NCI-H2081 treated with DMSO at 0.1 percent for 48 hours (cell line): ENCODE measurements at places on chromosomes 2 and 18.

DNA sequence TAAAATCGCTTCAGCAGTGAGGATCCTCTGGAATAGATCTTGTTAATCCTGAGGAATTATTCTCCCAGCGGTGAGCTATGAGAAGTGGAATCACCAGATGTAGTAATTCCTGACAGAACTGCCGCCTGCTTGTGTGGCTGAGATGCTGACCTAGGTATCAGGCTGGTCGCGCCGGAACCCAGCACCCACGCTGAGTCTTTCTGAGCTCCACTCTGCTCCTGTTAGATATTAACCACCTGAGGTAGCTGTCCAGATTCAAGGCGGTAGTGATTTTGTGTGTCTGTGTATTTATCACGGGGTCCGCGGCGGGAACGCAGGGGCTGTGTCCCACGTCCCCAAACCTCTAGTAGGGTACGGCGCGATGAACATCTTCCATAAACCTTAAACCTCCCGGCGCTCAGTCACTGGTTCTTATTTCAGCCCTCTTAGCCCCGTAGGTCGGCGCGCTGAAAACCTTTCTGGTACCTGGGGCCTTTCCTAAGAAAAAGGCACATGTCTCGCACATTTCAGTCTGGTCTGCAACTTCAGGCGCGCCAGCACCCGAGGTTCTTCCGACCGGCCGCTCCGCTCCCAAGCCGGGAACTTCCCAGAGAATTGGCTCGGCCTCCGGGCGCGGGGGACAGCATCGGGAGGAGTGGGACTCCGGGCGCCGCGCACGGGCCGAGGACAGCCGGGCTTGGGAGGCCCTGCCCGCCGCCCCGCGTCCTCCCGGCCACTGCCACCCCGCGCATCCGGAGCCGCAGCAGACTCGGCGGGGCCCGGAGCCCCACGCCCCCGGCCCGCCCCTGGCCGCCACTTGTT, 542 bp upstream of the CNNM3 start:
- no peak for DNase-seq

DNA sequence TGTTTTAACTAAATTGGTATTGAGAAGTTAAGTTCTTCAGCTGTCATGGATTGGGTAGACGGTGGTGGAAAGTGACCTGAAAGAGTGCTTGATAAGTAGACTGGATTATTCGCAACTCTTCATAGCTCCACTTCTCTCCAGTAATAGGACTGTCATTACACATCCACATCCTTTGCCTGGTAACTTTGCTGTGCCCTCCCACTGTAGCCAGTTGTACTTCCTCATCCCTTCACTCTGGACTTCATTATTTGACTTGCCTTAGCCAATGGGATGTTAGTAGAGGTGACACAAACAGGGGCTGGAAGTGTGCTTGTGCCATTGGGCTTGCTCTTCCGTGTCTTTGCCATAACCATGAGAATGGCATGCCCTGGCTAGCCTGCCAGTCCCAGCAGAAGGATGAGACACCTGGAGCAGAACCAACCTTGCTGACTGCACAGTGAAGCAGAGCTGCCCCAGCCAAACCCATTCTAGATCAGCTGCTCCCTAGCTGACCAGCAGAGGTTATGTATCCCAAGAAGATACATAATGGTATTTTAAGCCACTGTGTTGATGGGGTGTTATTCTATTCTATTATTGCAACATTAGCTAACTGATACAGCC, 16.9 kb downstream of the QPCT start:
- no peak for DNase-seq

GRCh38 chr2:62292190-62292589, 96.3 kb downstream of the B3GNT2 start:
- DNase-seq: no peak

DNA sequence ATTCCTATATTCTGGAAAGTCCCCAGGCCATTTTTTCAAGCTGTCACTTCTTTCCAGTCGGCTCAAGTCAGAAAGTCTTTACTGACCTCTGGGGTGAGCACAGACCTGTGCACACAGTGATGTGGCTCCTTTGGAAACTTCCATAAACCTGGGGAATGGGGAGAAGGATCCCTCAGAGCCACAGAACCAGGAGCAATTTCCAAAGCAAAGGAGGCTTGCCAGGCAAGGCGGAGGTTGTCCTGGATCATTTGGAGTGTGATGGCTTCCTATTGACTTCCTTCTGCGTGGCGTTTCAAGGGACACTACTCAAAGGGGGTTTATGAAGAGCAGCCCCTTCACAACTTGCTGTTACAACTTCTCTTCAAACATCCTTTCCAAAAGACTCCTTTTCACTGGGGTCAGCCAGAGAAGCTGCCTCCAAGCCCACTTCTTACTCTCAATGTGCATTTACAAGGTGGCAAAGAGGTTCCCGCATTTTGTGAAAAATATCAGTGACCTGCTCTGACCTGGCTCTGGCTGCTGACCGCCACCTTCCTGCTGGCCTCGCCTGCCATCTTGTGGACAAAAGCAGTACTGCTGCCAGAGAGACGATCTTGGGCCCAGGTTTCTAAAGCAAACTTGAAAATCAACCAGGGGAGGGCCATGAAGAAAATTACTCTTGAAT, 18.2 kb upstream of the TMEM247 start:
- DNase-seq: no peak

DNA sequence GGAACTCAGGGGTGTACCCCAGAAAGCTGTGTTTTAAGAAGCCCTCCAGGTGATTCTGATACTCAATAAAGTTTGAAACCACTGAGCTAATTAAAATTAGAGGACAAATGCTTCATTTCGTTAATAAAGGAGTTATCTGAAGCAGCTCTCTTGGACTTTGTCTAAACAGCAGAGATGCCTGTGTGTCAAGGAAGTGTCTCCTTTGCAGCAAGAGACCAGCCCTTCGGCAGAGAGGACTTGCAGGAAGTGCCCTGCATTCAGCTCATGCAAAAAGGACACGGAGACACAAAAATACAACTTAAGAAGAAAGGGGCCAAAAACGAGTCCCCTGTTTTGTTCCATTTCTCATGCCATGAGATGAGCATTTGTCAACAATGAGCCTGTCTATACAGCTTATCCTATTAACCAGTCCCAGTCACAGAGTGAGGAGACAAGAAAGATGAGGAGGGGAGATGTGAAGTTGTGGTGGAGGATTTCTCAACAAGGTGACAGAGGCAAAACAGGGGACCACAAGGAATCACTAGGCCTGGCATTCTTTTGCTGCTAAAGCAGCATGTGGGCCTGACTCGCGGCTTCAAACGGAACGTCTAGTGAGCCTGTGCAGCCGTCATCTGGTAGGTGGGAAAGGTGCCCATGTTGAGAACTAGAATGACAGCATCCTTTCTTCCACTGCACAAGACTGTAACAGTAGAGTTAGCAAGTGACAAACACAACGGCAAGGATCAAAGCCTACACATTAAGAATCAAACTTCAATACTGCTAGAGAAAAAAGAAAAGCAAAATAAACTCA, 152.3 kb downstream of the ANTXR1 start:
- DNase-seq: no peak

- no peak for DNase-seq
These were observed 33.2 kb upstream of the GRHL1 start for GRCh38 chr2:9918275-9918674.

DNA sequence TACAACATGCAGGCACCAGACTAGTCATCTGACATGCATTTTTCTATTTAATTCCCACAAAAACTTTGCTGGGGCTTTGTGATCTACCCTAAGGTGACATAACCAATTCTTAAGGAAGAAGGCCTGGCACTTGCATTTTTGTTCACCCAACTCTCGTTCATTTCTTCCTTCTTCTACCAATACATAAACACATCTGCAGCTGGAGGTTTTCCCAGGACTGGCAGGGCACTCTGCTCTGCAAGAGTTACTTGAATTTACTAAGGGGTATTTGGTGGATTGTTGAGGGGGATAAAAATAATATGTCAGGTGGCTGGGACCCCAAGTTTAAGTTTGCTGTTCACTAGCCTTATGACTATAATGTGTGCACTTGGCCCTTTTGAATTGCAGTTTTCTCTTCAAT, 111.4 kb upstream of the TRIB2 start:
- DNase-seq: no peak

GRCh38 chr2:222433332-222434173, 9.2 kb downstream of the SGPP2 start:
- DNase-seq: peak; percentile 40

- DNase-seq: no peak
These were observed 41.8 kb upstream of the KLF11 start for GRCh38 chr2:10001586-10001985.

- DNase-seq: no peak
These were observed 50.4 kb downstream of the PLB1 start for GRCh38 chr2:28546242-28546641.

DNA sequence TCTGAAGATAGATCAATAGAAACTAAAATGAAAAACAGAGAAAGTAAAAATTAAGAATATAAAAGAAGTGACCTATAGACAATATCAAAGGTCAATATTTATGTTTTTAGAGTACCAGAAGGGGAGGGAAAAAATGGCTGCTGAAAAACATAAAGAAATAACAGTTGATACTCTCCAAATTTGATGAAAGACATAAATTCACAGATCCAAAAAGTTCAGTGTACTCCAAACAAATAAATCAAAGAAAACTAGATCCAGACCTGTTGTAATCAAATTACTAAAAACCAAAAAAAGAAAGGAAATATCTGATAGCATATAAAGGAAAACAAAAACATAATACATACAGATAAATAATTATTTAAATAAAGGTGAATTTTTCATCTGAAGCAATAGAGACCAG, 1689.1 kb upstream of the TMEFF2 start:
- no peak for DNase-seq

DNA sequence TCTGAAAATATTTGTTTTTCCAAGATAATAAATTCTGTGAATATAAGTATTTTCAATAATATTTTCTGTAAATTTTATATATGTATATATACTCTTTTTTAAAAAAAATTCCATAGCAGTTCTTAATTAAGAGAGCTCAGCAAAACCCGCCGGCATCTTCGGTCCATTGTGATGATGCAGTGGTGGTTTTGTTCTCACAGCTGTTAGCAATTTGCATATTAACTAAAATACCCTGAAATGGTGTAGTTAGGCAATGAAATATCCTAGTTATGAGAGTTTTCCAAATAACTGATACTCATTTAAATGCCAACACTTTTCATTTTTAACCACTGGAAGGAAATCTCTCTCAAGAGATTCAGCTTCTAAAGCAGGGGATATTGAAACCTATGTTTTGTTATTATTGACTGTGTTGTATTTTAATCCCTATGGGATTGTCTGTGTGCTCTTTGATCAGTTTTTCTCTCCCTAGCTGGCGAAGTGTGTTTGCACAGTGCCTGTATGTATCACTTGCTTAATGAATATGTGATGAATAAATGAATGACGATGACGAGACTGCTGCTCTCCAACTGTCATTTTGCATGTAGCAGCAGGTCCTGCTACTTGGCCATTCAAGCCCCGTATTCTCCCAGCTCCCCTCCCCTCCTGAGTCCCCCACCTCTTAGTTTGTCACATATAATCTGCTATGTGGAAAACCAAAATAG, 42.4 kb downstream of the PSMG2 start:
- no peak for DNase-seq

DNA sequence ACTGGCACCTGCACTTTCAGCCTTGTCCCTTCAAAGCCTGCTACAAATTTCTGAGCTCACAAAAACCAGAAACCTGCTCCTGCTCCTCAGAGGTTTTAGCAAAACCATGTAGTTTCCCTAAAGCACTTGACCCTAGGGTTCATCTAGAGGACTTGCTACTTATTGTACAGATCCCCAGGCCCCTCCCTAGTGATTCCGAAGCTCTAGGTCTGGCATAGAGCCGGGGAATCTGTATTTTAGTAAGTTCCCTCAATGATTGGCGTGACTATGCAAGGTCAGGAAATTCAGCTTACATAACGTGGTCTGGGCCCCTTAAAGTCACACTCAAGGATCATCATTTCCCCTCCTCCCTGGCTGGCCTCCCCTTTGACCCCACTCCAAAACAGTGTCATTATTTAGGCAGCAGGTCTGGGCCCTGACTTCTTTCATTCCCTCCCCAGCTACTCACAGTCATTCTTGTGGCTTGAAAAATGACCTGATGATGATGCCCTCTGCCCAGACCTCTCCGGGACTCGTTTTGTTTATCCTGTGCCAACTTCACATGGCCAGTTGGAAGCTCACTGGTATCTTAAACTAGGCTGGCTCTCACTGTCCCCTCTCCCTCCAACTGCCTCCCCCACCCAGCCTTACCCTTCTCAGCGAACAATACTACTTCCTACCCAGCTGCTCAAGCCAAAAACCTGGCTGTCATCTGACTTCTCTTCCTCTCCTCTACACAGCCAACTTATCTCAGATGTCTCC, 36.0 kb downstream of the WDFY1 start:
- DNase-seq: no peak

- no peak for DNase-seq
These were observed 42.1 kb upstream of the SIGLEC15 start for GRCh38 chr18:45783097-45784075.

DNA sequence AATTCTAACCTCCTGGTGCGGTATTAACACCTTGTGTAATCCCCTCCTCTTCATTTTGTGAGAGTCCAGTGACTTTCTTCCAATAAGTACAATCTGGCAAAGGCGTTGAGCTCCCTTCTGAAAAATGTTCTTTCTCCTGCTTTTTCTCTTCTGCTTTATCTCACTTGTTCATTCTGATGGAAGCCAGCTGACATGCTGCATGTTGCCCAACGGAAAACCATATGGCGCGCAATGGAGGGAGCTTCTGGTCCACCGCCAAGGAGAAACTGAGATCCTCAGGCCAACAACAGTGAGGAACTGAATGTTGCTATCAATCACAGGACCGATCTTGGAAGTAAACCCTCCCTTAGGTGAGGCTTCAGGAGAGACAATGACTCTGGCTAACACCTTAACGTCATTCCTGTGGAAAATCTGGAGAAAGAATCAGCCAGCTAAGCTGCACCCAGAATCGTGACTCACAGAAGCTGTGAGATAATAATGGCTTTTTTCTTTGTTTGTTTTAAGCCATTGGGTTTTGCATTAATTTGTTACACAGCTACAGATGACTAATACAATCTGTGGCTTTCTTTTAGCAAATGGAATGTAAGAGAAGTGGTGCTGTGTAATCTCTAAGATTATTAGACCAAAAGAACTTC, 1323.9 kb upstream of the DDX18 start:
- DNase-seq: no peak

DNA sequence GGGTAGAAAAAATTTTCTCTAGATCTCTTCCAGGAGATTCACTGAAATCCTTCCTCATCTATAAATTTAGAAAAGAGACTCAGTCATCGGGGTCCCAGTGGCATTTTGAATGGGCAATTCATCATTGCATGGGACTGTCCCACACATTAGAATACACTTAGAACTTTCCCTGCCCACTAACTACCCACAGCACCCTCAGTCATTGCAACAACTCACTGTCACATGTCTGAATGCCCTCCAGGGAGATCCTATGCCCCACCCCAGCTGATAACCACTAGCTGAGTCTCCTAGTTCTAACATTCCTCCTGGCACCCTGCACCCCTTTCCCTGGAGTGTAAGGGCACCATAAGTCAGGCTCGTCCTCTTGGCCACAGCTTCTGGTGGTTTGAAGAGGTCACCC, 89.6 kb downstream of the INSIG2 start:
- no peak for DNase-seq

- DNase-seq: no peak
These were observed 76.6 kb upstream of the ARL5A start for GRCh38 chr2:151904807-151905206.
